ENCODE measurements at places on chromosomes 4 and X.

- DNase-seq, result no peak
Measured at GRCh38 chr4:24810871-24811631, 15.7 kb downstream of the SOD3 start.

DNA sequence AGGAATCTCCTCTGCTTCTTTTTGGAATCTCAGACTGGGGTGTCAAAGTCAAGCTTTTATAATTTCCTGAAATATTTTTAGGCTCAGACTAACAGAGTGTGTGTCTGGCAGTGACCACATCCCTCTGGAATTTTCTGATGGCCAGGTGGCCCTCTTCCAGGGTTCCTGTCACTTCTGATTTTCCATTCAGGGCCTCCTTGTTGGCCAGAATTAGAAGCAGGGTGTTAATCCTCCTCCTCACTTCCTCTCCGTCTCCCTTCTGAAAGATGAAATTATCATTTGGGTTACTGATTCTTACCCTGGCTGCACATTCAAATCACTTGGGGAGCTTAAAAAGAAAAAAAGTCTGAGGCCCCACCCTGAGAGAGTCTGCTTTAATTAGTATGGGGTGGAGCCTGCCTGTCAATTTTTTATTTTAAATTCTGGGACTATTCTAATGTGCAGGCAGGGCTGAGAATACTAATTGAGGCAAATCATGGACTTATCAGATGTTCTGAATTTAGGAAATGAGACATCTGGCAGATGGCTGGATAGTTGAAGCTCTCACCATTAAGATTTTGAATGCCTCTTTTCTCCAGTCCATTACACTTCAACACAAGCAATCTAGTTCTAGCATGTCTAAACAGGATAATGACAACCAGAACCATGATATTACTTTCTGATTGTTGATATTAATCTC is 43.2 kb downstream of the HAND2 start:
- DNase-seq, result no peak

GRCh38 chr4:32658019-32658418 is 1937.8 kb downstream of the PCDH7 start:
- no peak for DNase-seq

DNA sequence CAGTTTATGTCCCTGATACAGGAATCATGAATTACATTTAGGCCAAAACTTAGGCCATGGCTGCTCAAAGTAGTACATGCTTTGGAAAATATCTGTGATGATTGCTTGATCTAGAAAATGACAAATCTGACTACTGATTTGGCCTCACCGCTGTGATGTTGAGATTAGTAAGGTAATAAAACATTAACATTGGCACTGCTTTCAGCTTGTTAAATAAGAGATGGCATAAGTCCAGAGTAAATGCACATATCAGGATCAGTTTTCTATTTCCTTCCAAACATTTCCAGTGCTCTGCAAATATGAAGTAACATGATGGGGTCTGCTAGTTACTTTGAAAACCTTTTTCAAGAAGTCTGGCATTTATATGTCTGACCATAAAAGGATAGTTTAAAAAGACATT is 687.3 kb upstream of the ACTRT1 start:
- no peak for DNase-seq

DNA sequence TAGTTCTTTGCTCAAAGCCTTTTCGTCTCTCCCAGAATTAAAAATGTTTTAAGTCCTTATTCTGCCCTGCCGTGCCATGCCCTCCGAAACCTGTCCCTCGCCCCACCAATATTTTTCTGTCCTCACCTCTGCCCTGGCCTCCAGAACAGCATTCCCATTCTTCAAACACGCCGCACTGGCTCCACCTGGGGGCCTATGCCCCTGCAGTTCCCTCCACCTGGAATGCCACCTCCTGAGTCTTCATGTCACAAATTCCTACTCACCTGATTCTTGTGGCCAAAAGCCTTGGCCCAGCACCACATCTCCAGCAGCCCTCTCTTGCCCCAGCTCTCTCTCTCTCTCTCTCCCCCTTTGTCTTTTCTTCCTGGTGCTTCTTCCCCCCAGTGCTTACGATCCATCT is 91.6 kb downstream of the APBB2 start:
- DNase-seq, result no peak

- peak; percentile 56 for DNase-seq
Measured at GRCh38 chr4:39118034-39118658, 56.1 kb downstream of the KLHL5 start.

GRCh38 chrX:121128925-121129877 is 81.8 kb downstream of the GLUD2 start:
- no peak for DNase-seq

DNA sequence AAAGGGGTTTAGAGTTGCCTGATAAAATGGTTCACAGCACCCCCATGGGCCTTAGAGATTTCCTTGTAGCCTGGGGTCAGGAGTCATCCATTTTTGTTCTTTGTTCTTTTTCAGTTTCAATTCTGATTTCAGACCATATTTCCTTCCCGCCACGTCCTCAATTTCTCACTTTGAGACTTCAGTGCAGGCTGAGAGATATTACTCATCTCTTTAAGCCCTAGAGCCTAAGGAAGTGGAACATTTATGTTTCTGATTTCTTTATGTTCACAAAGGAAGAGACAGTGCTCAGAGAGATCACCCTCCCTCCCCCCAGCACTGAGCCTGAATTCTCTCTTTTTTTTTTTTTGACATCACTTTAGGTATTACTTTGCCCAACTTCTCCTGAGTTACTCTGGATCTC is 56.3 kb downstream of the MSN start:
- no peak for DNase-seq
